Activated T-helper 17 cell treated with anti-CD3 and anti-CD28 coated beads, Interleukin-2, amount 50 U/mL, for 72 hours (primary cell): ENCODE measurements at places on chromosomes 4 and X.

DNA sequence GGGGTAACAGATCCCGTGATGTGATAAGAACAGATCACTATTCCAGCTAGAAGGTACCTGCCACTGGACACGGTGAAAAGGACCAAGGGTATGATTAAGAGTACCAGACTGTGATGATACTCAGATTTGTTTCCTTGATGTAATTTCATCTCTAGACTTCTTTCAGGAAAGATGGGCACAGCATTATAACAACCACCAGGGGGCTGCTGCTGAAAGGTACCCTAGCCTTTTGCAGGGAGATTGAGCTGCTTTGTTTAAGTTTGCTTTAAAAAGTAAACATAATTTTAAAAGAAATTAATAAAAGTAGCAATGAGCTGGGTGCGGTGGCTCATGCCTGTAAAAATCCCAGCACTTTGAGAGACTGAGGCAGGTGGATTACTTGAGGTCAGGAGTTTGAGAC lies 145.4 kb downstream of the EMCN start:
- no peak for ATAC-seq

GRCh38 chr4:127829014-127829413 lies 46.9 kb downstream of the HSPA4L start:
- ATAC-seq = no peak

DNA sequence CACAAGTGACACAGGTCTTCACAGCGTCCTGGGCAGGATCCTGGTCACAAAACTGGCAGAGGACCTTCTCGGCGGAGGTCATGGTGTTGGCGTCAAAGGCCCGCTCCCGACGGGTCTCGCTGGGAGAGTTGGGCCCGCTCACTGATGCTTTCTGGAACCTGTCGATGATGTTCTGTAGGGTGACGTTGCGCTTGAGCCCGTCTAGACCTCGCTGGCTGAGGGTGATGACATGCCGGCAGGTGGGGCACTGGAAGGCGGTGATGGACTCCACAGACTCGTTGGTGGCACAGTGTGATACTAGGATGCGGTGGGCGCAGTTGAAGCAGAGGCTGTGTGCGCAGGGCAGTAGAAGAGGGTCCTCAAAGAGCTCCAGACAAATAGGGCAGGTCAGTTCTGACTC lies 53.2 kb downstream of the MID1 start:
- no peak for ATAC-seq

- no peak for ATAC-seq
Observed at GRCh38 chr4:3525532-3526430, 6.4 kb downstream of the LRPAP1 start.

DNA sequence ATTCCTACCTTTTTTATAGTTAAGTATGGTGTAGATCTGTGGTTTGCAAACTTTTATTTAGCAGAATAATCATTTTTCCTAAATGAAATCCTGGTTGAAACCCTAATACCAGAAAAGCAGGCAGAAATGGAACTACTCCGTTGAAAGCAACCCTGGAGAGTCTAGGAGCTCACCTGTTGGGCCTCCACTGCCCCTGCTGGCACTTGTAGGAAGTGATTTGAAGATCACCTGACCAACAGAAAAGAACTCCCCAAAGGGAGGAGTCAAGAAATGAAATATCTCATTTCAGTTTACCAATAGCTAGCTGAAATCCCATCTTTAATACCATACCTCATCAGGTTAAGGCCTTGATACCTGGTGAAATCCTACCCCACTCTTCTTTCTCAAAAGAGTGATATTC lies 277.1 kb downstream of the KLHL13 start:
- ATAC-seq = no peak

- ATAC-seq = no peak
Observed at GRCh38 chrX:24842486-24842885, 148.8 kb downstream of the POLA1 start.

GRCh38 chr4:7821245-7822136 lies 118.2 kb downstream of the AFAP1 start:
- no peak for ATAC-seq

DNA sequence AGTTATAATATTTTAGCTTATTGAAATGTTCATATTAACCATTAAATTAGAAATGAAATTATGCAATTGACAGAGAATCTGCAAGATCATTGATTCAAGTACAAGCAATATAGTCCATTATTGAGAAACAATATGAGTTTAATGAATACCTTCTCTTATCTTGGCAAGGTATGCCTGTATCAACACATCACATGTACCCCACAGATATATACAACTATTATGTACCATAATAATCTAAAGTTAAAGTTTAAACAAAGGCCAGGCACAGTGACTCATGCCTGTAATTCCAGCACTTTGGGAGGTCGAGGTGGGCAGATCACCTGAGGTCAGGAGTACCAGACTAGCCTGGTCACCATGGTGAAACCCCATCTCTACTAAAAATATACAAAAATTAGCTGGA lies 514.7 kb downstream of the PCDH7 start:
- ATAC-seq = no peak

DNA sequence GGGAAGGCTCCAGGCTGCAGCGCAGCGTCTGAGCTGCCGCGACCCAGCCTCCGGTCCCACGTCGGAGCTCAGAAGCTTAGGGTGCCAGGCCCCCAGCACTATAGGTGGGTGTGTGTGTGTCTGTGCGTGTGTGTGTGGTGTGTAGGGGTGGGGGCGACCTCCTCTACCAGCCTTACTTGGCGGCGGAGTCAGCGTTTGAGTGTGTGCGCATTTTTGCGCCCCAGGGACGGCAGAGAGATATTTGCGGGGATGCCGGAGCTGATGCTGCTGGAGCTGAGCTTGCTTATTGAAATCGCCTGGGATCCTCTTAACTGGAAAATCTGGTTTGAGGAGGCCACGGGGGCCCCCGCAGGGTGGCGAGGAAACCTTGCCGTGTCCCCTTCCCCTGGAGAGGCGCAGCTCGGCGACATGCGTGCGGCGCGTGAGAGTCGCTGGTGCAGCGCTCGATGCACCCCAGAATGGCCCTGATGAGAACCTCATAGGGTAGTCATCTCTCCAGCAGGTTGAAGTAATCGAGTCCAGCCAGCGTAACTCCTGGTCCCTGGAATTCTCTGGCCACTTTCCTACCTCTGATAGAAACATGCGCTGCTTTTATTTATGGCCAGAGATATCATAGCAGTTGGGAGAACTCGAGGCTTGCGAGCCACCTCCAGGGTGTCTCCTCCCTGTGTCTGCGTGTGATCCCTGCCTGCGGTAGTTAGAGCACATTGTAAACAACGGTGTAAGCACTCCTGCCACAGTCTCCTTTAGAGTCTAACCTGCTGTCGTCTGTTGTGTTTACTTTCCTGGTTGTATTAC lies 2.7 kb downstream of the ADGRL3 start:
- ATAC-seq = no peak

- ATAC-seq = no peak
Observed at GRCh38 chr4:159382856-159383561, 280.1 kb downstream of the RAPGEF2 start.

GRCh38 chr4:53478671-53479456 lies 101.4 kb downstream of the FIP1L1 start:
- ATAC-seq = no peak

GRCh38 chr4:163269166-163269565 lies 63.2 kb downstream of the NPY1R start:
- ATAC-seq = no peak

GRCh38 chrX:135463937-135464336 lies 42.2 kb downstream of the SMIM10L2A start:
- ATAC-seq = no peak

DNA sequence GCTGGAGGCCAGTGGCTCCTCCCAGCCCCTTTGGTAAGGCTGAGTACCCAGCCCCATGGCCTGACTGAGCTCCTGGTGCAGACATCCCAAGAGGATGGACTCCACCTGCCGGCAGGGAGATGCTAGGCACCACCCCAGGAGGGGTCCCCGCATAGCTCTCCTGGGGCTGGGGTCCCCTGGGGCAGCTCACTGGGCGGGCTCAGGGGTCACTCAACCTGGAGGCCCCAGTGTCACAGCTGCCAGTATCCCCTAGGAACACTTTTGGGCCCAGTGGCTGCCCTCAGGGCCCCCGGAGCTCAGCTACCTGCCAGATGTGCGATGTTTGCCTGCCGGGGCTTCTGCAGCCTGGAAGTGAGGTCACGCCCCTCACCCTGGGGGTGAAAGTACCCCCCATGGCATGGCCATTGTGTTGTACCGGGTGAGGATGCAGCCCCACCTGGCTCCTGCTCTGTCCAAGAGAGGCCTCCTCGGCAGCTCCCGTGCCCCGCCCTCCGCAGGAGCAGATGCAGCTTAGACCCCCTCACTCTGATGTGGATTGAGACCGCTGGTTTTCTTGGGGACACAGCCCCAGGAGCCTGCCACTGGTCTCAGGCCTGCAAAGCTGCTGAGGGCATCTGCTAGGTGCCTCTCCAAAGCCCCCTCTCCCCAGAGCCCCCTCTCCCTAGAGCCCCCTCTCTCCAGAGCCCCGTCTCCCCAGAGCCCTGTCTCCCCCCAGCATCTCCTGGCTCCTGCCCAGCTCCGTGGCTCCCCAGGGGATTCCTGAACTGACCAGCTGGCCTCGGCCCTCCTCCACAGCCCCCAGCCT lies 6.7 kb upstream of the HGFAC start:
- ATAC-seq = no peak

DNA sequence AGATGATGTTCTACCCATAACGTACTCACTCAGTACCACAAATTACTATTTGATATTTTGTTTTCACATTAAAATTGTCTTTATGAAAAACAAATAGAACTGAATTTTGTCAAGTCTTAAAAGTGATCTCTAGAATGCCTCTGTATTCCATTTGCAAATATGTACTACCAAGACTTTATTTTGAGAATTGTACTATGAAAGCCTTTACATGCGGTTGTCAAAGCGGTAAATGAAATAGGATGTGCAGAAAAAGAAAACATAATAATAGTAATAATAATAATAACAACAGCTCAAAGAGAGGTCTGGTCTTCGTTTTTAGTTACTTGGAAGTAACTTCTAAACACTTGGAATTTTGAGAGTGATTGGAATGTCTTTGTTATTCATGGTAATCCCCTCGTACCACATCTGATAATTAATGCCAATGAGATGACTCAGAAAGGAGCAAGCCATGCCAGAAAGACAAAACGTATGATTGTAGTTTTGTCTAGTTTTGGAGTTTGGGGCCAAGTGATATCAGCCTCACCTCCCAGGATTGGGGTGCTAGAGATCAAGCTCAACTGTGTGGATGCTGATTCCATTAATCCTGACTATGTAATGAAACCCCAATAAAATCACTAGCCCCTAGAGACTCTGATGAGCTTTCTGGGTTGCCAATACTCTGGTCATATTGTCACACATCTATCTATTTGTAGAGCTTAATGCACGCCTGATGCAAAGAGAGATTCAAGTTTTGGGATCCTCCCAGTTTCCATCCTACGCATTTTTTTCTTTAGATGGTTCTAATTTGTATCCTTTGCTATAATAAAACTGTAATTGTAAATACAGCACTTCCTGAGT lies 20.2 kb upstream of the CTSO start:
- no peak for ATAC-seq

DNA sequence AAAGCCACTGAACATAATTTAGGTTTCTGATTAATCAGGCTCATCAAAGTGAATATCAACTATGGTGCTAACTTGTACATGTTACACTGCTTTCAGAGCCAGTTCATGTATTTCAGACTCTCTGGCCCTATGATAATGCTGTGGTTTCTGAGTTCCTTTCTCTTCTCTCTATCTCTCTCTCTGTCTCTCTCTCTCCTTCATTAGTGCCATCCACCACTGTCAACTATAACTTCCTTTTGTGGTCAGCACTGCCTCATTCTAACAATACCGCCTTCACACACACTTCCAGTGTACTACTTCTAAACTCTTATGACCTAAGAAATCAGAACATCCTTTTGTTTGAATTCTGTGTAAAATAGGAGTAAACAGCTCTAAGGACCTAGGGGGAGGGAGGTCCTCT lies 907.1 kb downstream of the RPA4 start:
- no peak for ATAC-seq

DNA sequence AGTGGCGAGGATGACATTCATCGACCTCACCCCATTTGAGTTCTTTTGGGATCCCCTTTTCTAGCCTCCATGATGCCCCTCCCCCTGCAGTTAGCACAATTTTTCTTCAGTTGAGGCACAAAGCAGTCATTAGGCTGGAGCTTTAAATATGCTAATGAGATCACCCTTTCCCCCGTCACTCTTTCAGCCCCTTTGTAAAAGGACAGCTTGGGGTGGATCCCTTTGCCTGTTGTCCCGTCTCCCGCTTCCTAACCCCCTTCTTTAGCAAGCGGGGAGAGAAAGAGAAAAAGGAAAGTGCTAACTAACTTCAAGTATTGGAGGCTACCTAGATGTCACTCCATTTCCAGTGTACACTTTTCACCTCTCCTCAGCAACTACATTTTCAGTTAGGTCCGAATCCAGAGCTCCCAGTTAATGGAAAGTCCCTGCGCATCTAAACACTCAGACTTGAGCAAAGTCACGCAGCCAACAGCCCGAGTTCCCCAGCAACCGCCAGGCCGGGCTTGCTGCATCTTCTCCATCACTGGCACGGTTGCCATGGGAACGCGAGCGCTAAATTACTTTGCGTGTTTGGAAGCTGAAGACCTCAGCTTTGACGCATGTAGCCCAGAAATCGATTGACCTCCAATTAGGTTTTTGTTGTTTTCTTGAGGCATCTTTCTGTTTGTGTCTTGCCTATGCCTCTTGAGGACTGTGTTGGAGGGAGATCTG lies 76.8 kb downstream of the RTL5 start:
- ATAC-seq = no peak

- ATAC-seq = no peak
Observed at GRCh38 chr4:189828081-189828697, 112.5 kb upstream of the FRG1 start.

DNA sequence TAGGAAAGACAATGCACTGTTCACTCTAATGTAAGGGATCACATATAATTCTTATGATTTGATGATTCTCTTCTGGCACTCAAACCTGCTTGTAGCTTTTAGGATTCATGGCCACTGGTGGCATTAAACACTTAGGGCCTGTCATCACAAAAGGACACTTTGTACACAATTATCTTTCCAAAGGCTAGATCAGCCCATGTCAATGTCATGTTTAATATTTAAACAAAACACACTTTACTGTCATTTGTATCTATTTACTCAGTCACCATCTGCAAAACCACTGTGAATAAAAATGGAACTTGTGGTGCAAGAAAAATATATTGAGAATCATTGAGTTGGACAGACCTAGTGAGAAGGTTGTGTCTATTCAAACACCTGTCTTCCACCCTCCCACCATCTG lies 83.6 kb upstream of the TTC29 start:
- no peak for ATAC-seq

DNA sequence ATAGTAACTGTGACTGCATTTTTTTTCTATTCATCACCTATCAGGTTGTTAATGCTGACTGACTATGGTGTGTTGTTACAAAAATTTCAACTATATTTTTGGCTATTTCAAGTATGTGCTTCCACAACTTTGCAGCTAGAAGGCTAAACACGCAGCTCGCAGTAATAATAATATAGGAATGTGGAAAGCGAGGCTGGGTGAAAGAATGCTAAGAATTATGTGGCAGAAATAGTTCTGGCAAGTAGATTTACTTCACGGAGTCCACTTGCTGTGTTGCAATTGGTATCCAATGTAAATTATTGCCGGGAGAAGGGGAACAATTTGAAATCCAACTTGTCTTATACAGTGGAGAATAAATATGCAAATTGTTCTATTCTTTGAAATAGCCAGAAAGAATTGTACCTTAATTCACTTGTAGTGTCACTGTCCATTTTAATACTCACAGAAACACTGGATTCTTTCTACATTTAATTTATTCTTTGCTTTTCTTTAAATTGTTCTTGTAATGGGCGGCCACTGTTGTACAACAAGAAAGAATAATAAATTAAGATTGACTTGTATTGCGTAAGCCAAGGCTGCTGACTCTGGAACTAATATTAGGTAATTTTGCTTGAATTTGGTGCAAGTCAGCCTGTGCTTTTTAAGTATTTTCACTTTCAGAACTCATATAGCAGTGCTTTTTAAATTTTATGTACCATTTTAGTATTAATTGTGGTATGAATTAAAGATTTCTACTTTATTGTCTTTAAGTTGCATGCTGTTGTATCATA lies 154.9 kb downstream of the FRMPD4 start:
- ATAC-seq = no peak
